ENCODE measurements at places on chromosomes 11 and 22. TPM values are rescaled to one million over a fixed set of nuclear protein-coding genes. Genes with fewer than 3 reads are reported as not detected.

STK33 gene
- 0.48 TPM for total RNA-seq

BTBD18 gene
- total RNA-seq = not detected

PLAAT2 gene
- total RNA-seq = not detected

MFRP gene
- total RNA-seq = not detected

FBXO7 gene
- total RNA-seq = 42.7 TPM

BIRC3 gene
- total RNA-seq = 6.9 TPM
